ENCODE measurements at places on chromosomes 1 and 21.
A peak's percentile ranks its signal among the peaks of the same experiment; 100 is the strongest.

- no peak for DNase-seq
Measured at GRCh38 chr1:237756304-237756967, 134.3 kb downstream of the ZP4 start.

- DNase-seq = no peak
Measured at GRCh38 chr1:55059302-55060132, 20.2 kb downstream of the PCSK9 start.

GRCh38 chr1:60898987-60899386 is 183.4 kb upstream of the NFIA start:
- DNase-seq = no peak

DNA sequence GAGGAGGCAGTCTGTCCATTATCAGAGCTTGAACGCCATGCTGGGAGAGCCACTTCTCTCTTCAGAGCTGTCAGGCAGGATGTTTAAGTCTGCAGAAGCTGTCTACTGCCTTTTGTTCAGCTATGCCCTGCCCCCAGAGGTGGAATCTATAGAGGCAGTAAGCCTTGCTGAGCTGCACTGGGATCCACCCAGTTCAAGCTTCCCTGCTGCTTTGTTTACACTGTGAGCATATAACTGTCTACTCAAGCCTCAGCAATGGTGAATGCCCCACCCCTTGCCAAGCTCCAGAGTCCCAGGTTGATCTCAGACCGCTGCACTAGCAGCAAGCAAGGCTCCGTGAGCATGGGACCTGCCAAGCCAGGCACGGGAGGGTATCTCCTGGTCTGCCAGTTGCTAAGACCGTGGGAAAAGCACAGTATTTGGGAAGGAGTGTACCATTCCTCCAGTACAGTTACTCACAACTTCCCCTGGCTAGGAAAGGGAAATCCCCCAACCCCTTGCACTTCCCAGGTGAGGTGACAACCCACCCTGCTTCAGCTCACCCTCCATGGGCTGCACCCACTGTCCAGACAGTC is 32.5 kb downstream of the RGS13 start:
- DNase-seq = no peak

- DNase-seq = no peak
Measured at GRCh38 chr1:24934310-24935195, 4.5 kb upstream of the RUNX3 start.

DNA sequence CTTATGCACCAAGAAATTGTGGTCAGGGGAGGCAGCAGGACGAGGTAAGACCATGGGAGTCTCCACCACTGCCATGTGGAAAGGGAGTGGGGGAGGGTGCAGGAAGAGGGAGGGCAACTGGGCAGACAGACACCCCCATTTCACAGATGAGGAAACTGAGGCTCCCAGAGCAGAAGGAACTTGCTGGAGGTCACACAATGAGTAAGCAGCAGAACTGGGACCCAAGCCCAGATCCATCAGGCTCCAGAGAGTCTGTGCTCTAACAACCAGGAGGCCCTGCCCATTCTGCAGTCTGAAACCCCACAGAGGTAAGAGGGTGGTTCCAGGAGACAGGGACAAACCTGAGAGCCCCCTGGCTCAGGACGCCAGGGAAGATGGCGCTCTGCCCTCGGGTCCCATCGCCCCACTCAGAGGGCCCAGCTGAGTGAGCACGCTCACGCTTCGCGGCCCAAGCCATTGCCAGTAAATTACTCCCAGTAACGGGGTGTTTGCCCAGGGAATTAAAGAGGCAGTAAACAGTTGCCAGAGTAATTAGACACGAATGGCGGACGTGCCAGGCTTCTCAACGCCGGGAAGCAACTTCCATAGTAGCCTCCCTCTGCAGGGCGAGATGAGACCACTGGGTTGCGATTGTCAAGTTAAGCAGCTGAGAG is 59.2 kb downstream of the MATN1 start:
- no peak for DNase-seq

DNA sequence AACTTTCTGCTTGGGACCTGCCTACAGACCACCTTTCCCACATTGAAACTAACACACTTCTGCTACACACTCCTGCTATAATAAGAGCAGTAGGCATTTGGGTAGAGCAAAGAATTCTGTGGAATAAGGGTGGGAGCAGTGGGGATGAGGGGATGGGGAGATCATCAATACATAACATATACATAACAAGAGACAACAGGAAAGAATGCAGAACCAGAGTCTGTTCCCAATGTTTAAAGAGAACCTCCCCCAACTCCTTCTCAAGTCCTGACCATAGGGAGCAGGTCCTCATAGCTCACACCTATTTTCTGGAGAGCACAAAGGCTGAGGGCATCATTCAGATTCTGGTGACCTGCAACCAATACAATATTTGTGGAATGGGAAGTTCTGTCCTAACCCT is 121.6 kb upstream of the BARHL2 start:
- DNase-seq = no peak

DNA sequence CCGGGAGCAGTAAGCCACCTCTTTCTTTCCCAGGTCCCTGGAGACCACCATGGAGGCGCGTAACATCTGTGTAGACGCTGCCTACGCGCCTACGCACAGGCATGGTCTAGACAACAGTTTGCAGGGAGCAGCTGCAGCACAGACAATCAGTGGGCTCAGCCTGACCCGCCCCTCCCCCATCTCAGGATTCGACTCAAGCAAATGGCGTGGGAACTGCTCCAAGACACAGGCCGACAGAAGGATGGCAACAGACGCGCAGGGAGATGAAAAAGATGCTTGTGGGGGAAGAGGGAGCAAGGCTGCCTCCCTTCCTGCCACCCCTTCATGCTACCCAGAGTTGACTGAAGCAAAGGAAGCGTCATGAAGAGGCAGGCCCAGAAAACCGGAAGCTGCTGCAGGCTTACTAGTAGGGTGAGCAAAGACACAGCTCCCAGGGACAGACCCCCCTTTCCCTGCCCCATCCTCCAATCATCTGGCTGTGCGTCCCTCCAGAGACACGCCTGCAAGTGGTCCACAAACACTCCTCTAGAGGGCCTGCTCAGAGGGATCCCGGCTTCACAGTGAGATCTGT is 19.5 kb downstream of the STK40 start:
- peak; percentile 84 for DNase-seq

DNA sequence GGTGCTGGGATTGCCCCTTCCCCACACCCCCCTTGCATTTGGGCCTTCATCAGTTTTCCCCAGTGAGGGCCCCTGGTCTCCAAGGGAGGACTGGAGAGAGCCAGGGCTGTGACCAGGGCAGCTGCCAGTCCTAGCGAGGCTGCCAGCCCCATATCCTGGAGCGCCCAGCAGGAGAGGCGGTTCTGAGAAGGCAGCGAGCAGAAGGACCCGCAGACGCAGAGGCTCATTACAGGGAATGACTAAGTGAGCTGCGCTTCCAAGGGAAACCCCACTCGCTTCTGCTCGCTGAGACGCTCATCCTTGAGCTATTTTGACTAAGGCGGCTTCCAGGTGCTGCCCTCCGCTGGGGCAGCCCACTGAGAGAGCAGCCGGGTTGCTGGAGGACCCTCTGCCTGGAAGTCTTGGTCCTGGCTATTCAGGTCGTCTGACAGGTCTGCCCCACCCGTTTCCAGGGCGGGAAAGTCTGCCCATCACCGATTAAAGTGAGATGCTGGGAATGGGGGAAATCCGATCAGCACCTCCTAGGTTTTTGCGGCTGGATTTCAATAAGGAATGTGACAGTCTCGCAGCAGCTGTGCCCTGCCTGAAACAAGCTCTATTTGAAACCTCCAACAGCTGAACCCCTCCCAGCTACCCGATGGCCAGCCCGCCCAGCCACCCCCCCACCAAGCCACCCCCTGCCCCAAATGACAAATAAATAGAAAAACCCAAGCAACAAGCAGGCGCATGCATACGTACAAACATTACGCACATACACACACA is 2.8 kb downstream of the KCNN3 start:
- peak; percentile 69 for DNase-seq

DNA sequence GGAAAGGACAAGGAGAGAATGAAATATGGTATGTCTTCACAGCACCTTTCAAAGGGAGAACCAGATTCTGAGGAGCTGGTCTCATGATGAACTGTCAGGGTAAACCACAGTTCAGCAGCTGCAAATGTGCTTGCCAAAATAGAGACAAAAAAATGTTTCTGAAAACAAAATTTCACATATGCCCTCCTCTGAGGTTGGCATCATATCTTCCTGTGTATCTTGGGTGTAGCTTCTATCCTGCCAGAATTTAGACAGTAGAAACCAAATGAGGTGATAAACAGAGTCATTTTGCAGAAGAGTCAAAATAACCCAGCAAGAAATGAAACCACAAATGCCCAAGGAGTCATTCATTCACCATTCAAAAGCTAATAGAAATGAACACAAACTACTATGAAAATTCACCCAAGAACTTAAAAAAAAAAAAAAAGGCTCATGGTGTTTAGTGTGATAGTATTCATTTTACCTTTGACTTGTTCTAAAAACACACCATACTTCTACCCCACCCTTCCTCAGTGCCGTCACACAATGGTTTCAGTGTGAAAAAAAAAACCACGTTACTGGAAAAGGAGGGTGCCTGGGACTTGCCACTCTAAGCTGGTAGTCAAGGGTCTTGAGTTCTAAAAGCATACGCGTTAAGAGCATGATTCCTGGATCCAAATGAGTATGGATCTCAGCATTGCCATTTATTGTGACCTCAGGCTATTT is 18.5 kb downstream of the SELL start:
- DNase-seq = no peak

- peak; percentile 68 for DNase-seq
Measured at GRCh38 chr1:118254491-118255425, 69.7 kb upstream of the SPAG17 start.

GRCh38 chr1:159895836-159896545 is 4.0 kb downstream of the CFAP45 start:
- DNase-seq = peak; percentile 32

GRCh38 chr1:66266756-66267155 is 267.2 kb upstream of the SGIP1 start:
- no peak for DNase-seq

DNA sequence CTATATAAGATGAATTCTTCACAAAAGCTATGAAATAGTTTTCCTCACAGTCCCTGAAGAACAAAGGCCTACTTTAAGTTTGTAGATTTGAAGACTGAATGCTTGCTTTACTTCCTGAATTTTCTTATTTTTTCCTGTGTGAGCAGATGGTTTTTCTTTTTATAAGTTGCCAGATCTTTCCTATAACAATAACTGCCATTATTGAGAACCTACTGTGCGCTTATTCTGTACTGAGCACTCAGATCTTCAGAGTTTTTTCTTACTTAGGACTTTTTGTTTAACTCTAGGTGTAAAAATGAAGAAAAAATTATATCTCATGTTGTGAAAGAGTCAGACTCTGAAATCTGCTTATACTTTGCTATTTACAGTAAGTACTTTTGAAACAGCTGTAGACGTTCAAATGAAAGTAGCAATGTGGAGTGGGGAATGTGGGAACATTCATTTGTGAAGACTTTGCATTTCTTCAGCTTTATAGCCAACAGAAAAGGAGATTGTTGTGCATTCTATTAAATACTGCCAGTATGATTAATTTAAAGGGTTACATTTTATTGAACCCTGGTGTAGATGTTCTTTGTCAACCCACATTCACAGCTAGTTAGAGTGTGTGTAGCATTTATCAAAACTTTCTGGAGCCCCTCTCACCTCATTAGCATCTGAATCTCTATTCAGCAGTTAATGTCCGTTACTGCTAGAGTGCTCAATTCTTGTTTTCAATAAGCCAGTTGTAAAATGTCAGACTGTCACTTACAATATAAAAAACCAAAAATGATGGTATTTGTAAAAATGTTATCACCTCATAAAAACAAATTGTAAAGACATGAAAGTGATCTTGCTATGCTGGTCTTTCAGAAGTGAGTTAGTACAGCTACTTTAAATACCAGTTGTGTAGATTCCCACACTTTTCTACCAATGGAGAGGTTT is 29.0 kb downstream of the NFIA start:
- no peak for DNase-seq

DNA sequence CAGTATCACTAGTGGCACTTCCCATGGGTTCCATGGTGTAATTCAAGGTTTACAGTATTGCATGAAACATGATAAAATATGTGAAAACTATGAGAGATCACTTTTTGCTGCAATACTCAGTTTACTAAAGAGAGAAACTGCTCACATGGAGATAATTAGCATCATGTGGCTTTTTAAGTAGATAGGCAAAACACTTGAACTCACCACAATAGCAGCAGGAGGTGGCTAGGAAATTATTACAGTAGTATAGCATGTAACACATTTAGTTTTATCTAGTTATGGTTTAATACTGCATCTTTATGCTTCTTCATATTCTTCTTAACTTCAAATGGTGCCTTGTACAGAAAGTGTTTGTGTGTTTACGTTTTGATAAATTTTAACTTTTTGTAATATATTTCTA is 698.5 kb upstream of the BRINP3 start:
- DNase-seq = no peak

DNA sequence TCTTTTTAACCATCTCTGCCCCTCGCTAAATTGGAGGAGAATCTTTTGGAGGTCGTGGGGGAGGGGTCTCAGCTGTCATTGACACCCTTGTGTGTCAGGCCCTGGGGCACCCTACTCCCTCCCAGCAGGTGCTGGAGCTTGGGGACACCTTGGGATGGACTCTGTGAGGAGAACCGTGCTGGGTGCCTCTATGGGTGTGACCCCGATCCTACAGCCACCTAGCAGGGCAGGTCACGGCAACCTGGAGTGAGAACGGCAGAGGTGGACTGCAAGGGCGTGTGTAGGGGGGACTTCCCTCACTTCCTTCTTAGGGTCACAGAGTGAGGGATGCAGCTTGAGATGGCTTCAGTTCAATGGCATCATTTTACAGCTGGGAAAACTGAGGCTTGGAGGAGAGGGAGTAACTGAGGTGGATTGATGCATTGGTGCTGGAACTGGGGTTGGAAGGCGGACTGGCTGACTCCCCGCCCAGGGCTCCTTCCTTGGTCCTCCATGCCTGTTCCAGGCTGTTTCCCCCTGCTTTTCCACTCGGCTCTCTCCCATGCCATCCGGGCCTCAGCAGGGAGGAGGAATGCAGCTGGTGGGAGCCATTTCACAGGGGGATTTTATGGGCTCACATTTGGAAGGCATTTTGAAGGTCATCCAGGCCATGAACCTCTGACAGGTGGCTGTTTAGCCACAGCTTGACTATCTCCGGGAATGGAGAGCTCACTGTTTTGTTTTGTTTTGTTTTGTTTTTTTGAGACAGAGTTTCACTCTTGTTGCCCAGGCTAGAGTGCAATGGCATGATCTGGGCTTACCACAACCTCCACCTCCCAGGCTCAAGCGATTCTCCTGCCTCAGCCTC is 18.8 kb upstream of the ARHGEF10L start:
- DNase-seq = no peak

GRCh38 chr1:160548960-160549664 is 26.1 kb upstream of the SLAMF6 start:
- no peak for DNase-seq

GRCh38 chr1:8247811-8248436 is 70.0 kb upstream of the SLC45A1 start:
- no peak for DNase-seq

GRCh38 chr1:19465123-19465522 is 20.2 kb downstream of the CAPZB start:
- DNase-seq = no peak

- DNase-seq = no peak
Measured at GRCh38 chr1:229760478-229760996, 134.5 kb downstream of the URB2 start.

- peak; percentile 76 for DNase-seq
Measured at GRCh38 chr1:192147696-192148095, 10.6 kb upstream of the RGS18 start.
